Body of pancreas (tissue), 4 donors: ENCODE measurements at places on chromosomes 13 and 19.

- no peak for DNase-seq
Measured at GRCh38 chr13:28336193-28336657, 158.7 kb downstream of the FLT1 start.

- DNase-seq = no peak
Measured at GRCh38 chr19:10102787-10103236, 334 bp upstream of the ANGPTL6 start.

DNA sequence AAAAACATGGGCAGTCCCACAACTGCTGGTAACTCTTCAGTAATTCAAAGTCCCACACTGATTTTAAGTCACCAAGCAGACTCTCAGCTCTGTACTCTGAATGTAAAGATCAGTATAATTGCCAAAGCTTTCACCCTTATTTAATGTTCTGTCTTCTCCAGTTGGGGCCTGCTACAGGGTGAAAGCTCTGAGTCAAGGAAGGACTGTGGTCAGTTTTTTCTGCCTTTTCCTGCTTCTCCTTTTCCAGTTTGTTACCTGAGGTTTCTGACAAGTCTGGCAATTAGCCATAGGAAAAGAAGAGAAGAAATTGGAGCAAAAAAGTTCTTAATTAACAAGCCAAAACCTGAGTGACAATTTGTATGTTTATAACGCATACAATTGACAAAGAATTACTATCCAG lies 279.3 kb downstream of the RBM26 start:
- DNase-seq = no peak

GRCh38 chr13:43544631-43545030 lies 242.1 kb downstream of the ENOX1 start:
- no peak for DNase-seq

DNA sequence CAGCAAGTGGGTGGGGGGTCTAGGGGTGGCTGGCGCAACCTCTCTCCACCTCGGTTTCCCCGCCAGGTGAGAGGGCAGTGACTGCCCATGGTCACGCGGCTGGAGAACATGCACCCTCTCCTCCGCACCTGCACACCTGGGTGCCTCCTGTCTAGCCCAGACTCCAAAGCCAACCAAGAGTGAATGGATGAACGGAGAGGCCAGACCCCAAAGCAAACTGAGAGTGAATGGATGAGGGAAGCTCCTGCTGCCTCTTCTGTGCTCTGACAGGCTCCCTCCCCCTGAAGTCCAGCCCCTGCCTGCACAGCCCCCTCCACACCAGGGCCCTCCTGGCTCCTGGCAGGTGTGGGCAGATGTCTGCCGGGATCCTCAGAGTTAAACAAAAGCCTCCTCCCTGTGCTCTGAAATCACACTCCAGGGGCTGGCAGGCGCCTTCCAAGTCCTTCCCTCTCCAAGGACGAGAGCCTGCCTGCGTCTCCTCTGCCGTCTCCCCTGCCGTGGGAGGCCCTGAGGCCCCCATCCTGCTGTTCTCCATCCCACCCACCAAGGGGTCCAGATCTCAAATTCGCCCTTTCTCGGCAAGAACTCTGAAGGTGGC lies 2.2 kb downstream of the SBNO2 start:
- DNase-seq = no peak

- DNase-seq = no peak
Measured at GRCh38 chr13:102978168-102978567, 88.0 kb downstream of the SLC10A2 start.

DNA sequence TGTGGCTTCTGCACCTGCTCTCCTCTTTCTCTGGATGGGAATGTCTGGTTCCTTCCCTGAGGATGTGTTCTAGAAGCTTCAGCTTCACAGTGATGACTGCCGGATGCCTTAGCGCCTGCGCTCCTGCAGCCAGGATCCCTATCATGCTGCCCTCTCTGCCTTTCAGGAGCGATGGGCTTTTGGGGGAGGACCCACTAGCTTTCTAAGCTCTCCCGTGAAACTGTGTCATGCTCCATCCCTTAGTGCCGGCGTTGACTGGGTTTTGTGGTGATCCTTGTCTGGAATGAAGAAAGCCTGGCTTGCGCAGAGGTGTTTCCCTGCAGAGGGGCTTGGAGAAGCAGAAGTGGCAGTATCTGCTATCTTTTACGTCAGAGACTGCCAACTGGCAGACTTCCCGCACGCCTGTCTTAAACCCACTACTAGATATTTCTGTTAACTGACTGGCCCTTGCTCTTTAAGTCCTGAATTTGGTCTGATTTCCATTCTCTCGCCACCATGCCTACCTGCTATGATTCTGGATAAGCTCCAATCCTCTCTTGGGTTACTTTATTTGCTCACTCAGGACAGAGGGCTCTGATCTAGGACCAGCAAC lies 3.8 kb upstream of the KMT2B start:
- no peak for DNase-seq

GRCh38 chr13:32938314-32938713 lies 77.9 kb upstream of the KL start:
- DNase-seq = no peak

GRCh38 chr19:8593931-8594330 lies 16.6 kb downstream of the ADAMTS10 start:
- no peak for DNase-seq

- no peak for DNase-seq
Measured at GRCh38 chr13:90454002-90454636, 893.4 kb upstream of the MIR17HG start.

DNA sequence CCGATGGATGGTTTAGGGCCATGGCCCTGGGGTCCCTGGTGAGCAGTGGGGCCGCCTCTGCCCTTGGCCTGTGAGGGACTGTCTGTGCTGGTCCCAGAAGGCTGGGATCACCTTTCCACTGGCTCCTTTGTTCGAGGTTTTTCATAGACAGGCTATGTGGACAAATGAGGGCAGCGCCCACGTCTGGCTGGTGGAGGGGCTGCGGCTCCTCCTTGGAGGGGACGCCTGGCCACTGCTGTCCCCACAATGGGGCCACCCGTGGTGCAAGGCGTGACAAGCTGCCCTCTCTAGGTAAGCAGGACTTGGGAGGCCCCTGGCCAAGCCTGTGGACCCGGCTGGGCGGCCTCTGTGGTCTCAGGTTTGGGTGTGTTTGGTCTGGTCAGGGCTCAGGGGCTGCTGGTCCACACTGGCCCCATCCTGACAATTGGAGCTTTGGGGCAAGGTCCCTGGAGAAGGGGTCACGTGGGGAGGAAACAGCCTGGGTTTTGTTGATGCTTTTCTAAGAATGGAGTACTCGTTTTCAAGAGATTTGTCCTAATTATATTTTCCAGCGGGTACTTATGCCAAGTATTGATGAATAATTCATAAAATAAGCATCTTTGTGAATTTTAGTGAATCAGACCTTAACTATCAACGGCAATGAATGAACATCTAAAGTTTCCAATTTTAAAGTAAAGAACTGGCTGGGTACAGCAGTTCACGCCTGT lies 33.3 kb downstream of the MCF2L start:
- no peak for DNase-seq

GRCh38 chr13:27463500-27463899 lies 13.1 kb upstream of the MTIF3 start:
- DNase-seq = no peak

DNA sequence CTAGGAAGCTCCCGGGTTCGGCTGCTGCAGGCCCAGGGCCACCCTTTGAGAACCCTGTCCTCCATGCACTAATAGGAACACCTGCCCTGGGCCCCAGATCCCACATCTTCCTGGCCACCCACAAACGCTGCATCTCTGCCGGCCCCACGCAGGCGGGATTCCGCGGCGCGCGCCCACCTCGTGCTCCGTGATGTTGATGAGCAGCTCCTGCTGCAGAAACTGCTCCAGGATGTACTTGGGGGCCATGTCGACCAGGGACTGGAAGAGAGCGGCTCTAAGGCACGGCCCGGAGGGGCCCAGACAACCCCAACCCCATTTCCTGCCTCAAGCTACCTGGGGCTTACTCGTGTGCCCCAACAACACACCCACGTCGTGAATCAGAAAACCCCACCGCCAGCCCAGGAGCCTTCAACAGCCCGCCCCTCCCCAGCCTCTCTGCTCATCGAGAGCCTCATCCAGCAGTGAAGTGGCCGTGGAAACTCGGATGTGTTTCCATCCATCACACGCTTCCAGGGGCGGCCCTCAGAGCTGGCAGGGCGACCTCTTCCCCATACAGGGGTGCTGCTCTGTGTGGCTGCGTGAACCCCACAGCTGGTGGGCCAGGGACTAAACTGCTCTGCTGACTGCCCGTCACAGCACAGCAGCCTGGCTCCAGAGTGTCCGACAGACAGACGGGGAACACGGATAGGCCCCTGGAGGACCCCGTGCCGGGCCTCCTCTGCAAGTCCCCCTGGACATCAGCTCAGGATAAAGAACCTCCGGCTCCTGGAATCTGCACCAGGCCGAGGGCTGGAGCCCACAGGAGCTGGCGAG lies 4.2 kb downstream of the POLR2E start:
- no peak for DNase-seq

DNA sequence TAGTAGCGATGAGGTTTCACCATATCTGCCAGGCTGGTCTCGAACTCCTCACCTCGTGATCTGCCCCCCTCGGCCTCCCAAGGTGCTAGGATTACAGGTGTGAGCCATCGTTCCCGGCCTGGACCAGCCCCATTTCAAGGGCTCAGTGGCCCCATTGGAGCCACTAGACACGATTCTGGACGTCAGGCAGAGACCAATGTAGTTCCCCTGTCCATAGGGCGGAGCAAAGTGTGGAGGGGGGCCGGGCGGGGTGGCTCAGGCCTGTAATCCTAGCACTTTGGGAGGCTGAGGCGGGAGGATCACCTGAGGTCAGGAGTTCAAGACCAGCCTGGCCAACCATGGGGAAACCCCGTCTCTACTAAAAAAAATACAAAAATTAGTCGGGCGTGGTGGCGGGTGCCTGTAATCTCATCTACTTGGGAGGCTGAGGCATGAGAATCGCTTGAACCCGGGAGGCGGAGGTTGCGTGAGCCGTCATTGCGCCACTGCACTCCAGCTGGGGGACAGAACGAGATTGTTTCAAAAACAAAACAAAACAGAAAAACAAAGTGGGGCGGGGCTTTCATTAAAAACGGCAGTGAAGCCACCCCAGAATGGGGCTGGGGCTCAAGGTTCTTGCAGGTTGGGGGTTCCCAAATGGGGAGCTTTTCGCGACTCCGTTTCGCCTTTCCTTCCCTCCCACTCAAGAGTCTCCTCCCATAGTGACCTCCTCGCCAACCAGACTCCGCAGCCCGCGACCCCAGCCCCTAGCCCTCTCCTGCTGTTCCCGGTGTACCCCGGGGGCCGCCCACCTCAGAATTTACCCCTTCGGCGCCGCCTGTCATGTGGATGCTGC lies 758 bp upstream of the TECR start:
- peak; percentile 22 for DNase-seq

DNA sequence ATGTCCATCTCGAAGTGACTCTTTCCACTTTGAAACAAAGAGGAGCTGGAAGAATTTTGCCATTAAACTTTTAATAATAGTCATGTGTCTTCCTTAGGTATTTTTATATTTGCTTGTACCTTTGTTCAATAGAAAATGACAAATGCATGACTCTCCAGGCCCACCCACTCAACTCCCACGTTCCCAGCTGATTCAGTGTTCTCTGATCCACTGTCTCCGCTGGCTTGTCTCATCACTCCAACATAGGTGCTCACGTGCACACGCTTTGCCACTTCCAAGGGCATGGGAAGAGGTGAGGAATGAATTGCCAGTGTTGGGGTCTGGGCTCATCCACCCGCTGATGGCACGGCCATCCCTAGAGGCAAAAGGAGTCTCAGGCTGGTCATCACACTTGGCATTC lies 24.5 kb downstream of the RASL11A start:
- DNase-seq = no peak

DNA sequence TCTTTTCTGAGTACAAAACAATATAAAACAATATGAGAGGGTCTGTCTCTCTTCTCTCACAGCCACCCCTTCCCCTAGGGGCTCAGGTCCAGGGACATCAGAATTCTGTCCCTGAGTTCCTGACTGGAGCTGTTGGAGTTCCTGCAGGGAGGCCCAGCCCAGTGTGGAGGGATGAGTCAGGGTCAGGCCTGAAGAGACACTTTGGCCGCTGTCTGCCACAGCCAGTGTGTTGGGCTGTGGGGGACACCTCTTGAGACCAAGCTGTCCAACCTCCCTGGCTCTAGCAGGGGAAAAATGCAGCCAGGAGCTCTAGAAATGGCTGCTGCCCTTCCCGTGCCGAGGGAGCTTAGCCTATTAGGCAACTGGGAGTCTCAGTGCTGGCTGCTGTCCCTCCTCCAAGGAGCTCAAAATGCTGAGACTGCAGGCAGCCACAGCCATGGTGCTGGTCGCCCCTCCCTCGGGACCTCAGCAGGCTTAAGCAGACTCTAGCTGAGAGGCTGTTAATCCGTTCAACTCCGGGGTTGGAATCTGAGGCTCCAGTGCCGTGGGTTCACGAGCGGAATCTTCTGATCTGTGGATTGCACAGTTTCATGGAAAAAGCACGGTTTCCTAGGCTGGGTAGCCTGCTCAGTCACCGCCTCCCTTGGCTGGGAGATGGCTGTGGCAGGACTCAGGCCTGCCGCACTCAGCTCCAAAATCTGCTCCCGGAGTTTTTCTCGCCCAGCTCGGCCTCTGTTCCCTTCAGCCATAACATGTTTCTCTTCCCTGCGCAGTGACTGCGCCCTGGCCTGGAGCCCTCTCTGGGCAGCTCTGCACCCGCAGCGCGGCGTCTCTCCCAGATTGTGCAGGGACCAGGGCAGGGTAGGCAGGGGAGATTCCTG lies 3.8 kb upstream of the ZNF626 start:
- no peak for DNase-seq
